NCI-H1694 (cell line): ENCODE measurements at places on chromosomes 7 and 10.

DNA sequence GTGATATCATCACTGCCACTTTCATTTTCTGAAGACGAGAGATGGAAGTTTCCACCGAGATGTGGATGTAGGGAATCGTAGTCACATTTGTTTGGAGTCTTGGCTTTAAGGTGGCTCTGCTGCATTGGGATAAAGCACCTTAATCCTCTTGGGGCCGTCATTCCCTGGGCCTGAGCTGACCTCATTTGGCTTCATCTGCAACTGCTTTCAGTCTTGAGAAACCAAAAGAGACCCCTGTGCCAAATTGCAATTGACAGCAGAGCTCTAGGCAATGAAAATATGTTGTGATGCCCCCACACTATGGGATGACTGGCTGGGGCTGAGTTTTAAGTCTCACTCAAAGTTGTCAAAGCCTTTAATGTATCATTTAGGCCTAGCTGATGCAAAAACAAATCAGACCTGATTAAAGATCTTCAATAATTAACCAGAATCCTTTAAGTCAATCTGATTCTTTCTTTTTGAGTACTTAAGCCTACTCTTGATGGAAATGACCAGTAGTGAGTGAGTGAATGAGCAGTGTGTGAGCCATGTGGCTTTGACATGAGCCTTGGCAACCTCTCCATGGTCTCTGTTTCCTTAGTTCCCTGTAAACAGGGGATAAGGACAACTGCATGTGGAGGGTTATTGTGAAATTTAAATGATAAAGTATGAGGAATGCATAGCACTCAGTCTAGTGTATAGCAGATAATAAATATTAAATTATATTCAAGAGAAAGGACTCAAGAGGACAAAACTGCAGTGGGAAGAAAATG is 155.0 kb downstream of the BMPER start:
- no peak for DNase-seq

DNA sequence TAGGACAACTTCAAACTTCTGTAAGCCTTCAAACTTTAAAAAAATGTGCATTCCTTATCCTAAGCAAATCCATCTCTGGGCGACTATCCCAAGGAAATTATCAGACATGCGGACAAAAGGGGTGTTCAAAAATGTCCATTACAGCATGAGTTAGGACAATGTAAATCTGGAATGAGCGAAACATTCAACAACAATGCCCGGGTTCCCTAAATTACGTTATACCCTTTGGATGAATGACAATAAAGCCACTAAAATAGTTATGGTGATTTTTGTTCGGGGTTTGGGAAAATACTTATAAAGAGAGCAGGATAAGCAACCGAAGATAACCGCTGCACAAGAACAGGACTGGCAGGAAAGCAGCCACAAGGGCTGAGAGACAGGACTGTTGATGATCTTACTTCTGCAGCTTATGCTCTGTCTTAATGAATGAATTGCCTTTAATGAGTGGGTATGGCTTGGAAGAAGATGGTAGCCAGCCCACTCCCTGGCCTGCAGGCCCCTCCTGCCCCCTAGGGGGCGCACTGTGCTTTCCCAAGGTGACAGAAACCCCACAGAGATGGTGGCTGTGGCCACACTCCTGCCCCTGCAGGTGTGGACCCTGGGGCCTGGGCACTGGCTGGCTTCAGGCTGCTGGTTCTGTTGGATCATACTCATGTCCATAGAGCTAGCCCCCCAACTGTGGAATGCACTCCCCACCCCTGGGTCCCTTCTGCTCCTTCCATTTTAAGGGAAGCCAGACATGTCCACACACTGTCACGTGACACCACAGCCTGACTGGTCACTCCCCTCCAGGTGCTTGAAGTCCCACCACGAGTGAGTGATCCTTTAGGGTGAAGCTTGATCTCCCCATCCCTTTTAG is 45.0 kb downstream of the ZCCHC24 start:
- no peak for DNase-seq

GRCh38 chr7:126718419-126718818 is 534.3 kb downstream of the GRM8 start:
- DNase-seq, result no peak

DNA sequence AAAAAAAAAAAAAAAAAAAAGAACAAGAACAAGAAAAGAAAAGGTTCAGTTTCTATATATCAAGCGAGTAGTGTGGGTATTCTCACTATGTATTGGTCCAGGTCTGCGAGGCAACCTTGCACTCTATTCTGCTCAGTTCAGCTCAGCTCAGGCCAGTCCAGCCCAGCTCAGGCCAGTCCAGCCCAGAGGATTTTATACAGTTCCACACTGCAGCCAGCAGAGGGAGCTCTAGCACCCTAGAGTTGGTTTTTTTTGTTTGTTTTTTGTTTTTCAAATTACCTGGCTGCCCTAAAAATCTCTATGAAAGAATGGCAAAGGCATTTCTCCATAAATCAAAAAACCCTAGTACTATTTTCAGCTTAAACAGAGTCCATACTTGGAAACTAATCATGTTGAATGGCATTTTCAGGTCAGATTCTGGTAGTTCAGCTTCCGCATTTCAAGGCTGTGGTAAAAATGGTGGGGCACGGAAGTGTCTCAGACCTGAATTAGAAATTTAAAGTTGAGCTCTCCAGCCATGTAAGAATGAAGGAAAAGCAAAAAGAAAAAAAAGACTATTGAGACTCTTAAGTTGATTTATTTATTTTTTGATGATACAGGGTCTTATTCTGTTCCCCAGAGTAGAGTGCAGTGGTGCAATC is 55.2 kb upstream of the GSDME start:
- no peak for DNase-seq

DNA sequence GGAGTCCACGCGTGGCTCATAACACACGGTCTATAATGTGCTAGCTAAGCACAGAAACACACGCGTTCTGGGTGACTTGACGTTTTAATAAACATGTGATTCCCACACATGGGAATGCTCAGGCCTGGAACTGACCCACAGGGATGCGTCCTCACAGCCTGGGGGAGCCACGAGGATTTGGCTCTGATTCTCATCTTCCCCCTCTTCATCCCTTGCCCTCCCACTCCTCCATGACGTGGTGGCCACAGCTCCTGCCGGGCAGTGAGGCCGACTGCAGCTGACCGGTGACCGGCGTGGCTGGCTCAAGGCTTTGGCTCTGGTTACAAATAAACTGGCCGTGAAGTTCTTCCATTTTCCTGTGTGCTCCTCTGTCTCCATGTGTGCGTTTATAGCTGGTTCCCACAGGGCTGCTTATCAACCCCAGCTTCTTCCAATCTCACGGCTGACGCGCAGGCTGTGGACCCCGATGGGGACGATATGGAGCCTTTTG is 40.9 kb upstream of the KLF6 start:
- no peak for DNase-seq

- DNase-seq, result no peak
Observed at GRCh38 chr10:33831591-33831990, 497.1 kb upstream of the NRP1 start.

- no peak for DNase-seq
Observed at GRCh38 chr10:70391654-70392053, 9.2 kb upstream of the LRRC20 start.

GRCh38 chr7:55019191-55019690 is 424 bp downstream of the EGFR start:
- DNase-seq, result no peak

DNA sequence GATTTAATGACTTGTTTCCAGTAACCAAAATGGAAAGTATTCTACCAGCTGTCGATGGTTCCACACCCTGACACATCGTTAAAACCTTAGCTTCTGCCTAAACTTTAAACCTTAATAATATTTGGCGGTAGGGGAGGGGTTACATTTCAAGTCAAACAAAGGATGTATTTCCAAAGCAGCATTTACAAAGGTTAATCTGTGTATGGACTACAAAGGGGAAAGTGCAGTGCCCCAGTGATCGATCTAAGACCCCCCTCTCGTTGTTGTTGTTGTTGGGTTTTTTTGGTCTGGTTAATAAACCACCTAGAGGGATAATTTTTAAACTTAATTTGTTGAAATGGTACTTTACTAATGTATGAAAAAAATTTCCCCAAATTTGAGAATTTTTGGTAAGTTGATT is 1.1 kb upstream of the STEAP2 start:
- no peak for DNase-seq

DNA sequence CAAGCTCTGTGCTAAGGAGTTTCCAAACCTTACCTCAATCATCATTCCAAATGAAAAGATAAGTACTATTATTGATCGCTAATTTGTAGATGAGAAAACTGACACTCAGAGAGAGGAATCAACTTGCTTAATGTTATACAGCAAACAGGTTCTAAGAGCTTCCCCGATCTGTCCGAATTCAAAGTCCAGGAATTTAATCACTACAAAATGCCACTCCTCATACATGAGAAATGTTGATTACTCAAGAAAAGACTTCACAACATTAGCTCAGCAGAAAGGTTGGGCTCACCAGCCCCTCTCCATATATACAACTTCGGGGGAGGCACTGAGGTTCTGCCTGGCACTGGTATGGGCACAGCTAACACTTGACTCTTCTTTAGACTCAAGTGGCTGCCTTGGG is 80.7 kb downstream of the SLC16A9 start:
- DNase-seq, result no peak

- DNase-seq, result no peak
Observed at GRCh38 chr7:78041423-78041822, 242.8 kb downstream of the PHTF2 start.

DNA sequence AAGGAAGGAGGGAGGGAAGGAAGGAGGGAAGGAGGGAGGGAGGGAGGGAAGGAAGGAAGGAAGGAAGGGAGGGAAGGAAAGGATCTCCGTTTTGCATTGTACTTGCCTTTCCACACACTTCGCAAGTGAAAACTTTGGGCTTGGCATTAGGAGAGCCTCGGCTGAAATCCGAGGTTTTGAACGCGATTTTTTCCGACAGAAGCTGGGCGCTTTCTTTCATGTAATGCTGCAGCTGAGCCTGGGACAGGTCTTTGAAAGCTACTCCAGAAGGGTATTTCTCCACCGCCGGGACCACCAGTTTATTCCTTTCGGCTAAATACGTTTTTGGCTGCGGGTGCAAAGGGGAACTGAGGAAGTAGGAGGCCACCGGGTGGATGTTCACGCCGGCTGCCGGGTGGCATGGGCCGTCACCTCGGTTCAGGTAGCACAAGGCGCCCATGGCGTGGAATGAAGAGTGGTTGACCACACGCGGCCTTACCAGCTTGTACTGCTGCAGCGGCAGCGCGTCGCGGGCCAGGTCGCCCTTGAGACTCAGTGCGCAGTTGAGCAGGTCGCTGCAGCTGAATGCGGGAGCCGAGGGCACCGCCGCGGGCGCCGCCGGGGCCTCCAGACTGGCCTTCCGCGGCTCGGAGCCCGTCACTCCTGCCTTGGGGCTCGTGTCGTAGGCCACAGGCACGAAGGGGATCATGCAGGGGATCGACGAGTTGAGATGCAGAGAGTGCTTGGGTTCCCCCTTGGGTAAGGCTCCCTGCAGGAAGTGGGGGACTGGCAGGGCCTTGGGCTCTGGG is 825 bp downstream of the FEZF1 start:
- no peak for DNase-seq

- DNase-seq, result no peak
Observed at GRCh38 chr7:42596737-42597136, 315.1 kb downstream of the C7orf25 start.

DNA sequence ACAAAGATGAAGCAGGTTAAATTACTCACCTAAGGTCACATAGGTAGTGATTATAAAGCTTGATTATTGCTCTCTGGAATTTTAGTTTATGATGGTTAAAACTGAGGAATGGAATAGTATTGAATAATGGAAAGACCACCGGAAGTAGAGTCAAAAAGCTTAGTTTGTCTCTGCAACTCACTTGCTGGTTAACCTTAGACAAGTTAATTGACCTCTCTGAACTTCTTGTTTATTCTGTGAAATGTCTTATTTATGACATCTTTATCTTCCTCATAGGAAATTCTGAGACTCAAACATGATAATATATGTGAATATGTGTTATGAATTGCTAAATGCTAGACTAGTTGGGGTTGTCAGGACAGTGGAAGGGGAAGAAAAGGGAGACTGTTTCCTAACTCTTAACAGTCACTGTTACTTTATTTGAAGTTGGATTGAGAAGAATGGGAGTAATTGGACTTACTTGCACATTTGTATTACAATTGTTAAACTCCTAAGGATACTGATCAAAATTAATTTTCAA is 9.6 kb downstream of the DLD start:
- DNase-seq, result no peak

GRCh38 chr7:128322040-128322643 is 21.6 kb downstream of the RBM28 start:
- DNase-seq, result peak; percentile 10

DNA sequence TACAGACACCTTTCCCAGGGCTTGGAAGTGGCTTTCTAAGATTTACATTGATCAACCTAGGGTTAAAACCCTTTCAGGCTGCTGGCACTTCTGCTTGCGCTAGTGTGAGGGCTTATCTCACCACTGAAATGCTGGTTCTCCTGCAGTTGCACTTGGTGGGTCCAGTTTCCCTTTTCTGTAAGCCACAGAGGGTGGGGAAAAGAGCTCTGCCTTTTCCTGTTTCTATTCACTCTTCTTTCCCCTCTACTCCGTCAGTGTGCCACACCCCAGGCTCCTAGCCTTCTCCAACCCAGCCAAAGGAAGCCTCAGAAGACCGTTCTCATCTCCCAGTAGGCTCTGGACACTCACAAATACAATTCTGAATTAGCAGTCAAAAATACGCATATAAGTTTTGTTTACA is 19.0 kb upstream of the CAPZA2 start:
- no peak for DNase-seq

DNA sequence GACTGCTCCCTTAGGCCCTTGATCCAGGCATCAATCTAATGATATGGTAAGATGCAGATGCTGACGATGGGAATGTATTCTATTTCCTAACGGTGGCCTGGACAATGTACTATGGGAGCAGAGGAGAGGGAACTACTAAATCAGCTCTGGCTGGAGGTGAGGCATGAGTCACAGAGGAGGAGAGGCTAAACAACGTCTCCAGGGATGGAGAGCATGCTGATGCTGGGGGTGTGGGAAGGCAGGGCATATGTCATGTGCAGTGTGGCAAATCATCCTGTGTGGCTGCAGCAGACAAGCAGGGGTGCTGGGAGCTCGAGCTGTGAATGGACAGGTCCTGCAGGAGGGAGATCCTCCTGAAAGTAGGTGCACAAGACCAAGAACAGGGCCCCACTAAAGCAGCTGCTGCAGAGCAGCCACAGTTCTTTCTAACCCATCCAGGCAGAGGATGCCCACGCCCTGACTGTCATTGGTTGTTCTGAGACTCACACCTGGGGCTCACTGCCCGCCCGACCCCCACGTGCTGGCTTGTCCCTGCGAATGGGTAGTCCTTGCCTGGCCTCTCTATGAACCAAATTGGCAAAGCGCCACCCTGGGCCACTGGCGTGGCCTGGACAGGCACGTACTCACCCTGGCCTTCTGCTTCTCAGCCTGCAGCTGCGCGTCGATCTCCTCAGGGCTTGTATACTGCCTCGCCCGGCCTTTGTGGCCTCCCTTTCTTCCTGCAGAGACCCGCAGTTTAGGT is 4.0 kb downstream of the PDAP1 start:
- no peak for DNase-seq

DNA sequence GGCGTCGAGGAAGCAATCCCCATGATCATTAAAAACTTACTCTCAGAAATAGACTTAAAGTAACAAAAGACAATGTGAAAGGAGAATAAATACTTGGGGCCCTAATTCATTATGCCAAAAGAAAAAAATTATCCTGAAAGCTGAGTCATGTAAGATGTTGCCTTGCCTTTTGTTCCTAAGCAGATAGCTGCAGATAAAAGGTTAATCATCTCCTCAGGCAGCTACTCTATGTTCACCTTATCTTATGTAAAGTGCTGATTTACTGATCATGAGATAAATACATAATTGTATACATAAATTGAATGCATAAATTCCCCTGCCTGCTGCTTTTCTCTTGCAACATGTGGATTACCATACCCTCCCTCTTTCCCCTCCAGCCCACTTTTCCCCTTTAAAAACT is 28.1 kb upstream of the CREB3L2 start:
- DNase-seq, result no peak
